Aorta (tissue), 5 donors: ENCODE measurements at places on chromosomes 4 and X.

DNA sequence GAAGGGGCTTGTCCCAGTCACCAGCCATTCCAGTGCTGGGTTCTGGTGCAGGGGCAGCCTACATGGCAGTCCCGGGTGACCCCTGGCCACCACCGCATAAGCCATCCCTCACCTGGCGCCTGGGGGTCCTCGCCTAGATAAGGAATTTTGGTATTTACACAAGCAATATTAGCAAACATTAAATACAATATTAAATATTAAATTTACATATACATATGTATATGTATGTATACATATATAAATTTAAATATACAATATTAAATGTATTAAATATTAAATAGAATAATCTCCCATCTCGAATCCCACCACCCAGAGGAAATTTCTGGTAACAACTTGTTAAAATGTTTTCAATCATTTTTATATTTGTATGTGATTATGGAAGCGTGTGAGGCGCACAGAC, 104.6 kb upstream of the AFAP1 start:
- DNase-seq = no peak

DNA sequence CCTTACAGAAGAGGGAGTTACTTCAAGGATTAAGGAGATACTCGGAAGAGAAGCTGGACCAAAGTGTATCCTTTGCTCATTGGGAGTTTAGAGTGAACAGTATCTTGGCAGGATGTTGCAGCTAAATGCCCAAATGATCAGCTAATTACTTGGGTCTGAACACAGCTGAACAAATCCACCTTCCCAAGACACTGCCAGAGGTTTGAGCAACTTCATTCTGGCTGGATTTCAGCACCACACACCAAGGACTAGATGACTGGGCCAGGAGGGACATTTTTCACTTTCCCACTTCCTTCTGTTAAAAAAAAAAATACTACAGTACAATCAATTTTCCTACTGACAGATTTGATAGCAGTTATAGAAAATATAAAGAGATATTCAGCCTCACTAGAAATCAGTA, 324.6 kb downstream of the MID1IP1 start:
- no peak for DNase-seq

GRCh38 chr4:52721968-52722815, 29.0 kb downstream of the ERVMER34-1 start:
- peak; percentile 96 for DNase-seq

DNA sequence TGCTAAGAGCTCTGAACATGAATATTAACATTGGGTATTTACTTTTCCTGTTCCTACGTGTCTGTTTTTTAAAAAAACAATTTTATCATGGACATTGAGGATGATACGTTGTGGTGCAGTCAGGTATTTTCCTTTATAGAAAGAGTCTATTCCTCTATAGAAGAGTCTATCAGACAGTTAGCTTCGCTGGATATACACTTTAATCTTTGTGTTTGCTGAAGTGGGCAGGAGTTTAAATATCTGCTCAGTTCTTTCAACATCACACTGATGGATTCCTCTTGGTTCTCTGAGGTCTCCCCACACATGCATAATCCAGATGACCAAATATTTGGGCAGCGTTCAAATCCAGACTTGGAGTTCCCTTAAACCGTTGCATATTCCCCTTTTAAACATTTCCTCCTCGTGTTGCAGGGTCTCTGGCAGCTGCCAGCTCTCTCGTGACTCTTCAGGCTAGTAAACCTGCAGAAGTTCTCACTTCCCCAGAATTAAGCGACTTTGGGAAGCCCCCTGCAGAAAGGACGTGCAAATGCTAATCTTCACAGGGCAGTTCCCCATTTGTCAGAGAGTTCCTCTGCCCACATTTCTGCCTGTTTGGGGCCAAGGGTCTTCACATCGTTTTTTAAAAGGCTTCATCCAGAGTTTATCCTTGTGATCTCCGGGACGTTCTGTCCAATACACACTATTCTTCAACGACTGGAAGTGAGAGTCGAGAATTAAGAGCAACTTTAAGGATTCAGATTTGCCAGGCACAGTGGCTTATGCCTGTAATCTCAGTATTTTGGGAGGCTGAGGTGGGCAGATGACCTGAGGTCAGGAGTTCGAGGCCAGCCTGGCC, 20.5 kb upstream of the DHRSX start:
- peak; percentile 75 for DNase-seq

GRCh38 chr4:21649391-21650090, 299.0 kb downstream of the KCNIP4 start:
- no peak for DNase-seq

- no peak for DNase-seq
Measured at GRCh38 chrX:129791961-129792570, 12.3 kb downstream of the SASH3 start.
